Stimulated activated CD8-positive, alpha-beta memory T cell treated with anti-CD3 and anti-CD28 coated beads, Interleukin-15, amount 100 ng/mL, for 24 hours (primary cell): ENCODE measurements at places on chromosomes 7 and 10.

- DNase-seq, result no peak
Measured at GRCh38 chr10:122249991-122250750, 20.9 kb upstream of the BTBD16 start.

DNA sequence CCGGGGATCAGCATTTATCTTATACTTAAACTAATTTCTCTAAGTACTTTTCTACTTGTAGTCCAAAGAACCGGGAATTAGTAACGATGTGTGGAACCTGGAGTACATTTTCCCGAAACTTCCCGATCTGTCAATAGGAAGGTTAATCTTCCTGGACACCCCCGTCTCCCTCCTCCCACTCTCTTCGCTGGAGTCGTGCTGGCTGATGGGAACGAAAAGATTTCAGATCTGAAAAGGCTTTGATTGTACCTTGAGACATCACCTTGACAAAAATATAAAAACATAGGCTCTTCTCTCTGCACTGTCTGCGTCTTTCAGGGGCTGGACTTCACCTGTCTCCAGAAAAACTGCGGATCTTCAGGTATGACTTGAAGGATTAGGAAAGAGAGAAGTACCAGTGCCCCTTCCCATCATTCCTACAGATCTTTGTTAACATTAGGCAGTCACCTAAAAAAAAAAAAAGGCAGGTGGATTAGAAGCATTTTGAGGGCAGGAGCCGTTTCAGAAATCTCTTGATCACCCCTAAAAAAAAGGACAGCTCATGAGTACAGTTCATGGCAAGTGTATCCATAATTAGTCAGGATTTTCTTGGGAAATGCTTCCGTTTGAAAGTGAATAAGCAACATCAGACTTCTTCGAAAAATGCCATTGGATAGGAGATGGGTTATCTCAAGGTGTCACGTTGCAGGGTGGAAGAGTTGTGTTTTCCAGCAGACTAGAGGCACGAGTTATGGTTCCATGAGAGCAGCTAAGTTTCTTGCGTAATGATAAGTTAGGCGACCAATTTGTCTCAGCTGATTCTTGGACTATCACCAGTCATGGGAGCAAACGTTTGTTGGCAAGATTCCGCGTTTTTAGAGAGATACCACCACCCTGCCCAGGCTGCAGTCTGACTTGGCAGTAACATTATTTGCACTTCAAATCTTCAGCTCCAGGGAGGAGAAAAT lies 7.8 kb upstream of the BAMBI start:
- DNase-seq, result no peak

DNA sequence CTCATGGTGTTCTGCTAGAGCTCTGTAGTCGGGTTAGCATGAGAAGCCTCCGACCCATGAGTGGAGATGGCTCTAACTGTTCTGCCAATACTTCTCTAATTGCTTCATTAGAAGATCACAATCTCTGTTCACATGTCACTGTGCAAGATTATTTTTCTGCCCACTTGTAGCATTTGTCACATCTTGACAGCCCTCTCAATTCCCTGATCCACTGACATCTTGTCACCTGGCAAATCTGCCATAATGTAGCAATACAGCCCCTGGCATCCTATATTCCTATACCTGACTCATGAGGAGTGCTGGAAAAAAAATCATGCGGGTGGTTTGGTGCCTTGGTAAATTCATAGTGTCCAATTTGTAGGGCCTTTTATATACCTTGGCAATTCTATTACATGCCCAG lies 58.4 kb downstream of the ST8SIA6 start:
- DNase-seq, result no peak

DNA sequence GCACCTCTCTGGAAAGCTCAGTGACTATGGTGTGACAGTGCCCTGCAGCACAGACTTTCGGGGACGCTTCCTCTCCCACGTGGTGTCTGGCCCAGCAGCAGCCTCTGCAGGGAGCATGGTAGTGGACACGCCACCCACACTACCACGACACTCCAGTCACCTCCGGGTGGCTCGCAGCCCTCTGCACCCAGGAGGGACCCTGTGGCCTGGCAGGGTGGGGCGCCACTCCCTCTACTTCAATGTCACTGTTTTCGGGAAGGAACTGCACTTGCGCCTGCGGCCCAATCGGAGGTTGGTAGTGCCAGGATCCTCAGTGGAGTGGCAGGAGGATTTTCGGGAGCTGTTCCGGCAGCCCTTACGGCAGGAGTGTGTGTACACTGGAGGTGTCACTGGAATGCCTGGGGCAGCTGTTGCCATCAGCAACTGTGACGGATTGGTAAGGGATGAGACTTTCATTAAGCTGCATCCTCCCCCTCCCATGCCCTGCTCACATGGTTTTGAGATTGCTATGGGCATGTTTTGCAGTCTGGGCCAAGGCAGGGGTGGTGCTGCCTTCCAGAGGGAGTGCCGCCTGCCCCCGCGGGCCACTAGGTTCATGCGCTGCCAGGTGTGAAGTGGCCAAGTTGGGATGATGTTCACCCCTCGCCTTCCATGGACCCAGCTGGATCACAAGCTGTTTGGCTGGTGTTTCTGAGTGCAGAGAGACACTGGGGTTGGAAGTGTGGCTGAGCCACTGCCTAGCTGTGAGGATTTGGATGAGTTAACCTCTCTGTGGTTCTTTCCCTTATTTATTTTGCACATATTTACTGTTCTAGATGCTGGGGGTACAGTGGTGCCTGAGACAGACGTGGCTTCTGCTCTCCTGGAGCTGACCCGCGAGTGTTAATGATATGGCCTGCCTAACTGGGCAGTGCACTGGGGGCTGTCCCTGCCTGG lies 2.5 kb downstream of the ADAMTS14 start:
- DNase-seq, result no peak

DNA sequence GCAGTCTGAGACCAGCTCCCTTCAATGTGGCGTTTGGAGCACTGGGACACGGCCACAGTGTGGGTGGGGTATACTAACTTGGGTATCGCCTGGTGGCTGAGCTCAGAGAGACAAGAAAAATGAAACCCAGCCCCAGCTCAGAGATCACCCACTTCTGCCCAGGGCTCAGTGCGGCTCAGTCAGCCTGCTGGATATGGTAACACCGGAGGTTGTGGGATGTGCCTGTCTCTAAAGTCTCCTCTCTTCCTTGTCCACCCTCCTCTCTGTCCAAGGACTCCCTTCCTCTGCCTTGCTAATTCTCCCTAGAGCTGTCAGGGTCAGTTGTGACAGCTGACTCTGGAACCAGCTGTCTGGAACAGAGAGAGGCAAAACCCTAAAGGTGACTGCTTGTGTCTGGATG lies 149.1 kb downstream of the PTPN20 start:
- DNase-seq, result no peak

DNA sequence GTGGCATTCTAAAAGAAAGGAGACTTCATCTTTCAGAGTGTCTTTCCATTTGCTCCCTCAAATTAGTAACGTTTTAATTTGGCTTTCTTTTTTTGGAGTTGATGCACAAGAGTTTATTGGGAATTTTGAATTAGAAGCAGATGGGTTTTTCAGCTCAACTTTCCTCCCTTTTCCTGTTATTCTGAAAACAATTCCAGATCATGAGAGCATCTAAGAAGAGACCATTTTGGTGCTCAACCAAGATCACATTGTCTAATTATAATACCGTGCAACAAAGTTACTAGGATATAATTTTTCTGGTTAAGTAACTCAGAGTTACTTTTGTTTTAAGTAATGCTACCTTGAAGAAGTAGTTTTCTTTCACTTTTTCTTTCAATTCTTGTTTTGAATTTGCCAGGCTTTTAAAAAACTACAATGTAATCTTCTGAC lies 396.6 kb upstream of the KLF6 start:
- no peak for DNase-seq

- no peak for DNase-seq
Measured at GRCh38 chr7:127995156-127995880, 35.9 kb downstream of the LRRC4 start.

- no peak for DNase-seq
Measured at GRCh38 chr10:100745882-100746783, 751 bp downstream of the PAX2 start.

DNA sequence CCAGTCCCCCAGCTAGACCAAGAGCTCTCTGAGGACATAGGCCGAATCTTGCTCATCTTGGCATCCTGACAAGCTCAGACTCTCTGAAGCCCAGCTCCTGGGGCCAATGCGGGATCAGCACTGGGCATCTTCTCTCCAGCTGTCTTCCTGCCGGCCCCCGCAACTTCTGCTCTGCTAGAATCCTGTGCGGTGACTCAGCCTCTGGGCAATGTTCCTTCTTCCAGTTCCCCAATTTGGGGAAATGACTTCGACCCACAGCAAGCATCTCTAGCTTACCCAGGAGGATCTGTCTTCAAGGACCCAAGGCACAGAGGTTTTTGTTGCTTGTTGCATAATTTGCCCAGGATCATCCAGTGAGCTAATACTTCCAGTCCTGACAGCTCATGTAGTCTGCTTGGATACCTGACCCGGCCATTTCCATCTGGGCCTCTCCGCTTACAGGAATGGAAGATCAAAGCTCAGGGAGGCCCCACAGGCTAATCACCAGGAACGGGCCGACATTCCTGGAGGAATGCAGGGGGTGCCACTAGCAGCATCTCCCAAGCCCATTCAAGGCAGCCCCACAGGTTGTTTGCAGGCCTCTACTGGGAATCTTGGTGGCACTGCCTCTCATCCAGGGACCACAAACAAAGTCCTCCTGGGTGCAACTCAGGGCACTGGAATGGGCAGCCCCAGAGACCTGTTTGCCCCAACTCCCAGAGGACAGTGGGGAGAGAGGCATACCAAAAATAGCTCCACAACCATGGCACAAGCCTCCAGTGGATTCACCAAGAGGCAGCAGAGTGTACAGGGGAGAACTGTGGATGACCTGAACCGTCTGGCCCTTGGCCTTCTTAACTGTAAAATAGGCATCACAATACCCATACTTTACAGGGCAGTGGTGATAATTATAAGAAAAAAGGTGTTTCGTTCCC lies 151.9 kb downstream of the NEURL1 start:
- DNase-seq, result no peak

- DNase-seq, result no peak
Measured at GRCh38 chr7:69962186-69963065, 364.2 kb downstream of the AUTS2 start.

DNA sequence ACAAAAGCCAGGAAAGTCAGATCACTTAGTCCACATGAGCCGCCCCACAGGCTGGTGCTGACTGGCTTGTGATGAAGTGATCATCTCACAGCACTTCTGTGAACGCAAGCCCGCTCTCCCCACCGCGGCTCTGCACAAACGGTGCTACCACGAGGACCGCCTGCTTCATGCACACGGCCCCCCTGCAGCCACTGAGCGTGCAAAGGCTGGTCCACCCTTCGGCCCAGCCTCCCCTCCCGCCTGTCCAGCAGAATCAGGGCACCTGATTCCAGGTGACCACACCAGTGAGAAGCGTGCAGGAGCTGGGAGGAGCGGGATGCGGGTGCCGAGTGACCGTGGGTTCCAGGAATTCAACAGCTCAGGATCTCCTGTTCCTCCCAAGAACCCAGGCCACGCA lies 32.2 kb downstream of the MAD1L1 start:
- no peak for DNase-seq

GRCh38 chr10:31700181-31700611 lies 228.4 kb downstream of the ARHGAP12 start:
- no peak for DNase-seq

DNA sequence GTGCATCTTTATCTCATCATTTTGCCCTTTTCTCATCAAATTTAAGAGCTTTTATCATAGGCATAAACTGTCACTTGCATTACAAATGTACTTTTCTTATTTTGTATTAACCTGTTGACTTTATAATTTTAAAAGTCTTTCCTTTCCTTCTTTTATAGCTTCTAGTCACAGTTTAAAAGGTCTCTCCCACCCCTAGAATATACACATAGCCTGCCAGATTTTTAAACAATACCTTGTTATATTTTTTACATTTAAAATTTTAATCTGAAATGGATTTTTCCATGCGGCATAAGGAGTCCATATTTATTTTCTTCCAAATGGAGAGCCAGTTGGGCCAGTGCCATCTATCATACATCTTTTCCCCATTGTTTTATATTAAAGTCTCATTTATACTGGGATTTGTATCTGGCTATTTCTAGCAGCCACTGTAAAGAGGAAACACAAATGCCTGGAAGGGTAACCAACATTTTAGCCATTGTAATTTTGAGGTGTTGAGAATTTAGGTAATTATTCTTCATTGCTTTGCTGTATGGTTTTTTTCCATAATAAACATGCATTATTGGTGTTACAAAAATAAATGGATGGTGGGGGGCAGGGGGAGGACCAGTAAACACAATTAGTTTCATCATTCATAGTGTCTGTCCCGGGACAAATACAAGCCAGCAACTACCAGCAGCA lies 92.8 kb downstream of the CCDC71L start:
- no peak for DNase-seq

DNA sequence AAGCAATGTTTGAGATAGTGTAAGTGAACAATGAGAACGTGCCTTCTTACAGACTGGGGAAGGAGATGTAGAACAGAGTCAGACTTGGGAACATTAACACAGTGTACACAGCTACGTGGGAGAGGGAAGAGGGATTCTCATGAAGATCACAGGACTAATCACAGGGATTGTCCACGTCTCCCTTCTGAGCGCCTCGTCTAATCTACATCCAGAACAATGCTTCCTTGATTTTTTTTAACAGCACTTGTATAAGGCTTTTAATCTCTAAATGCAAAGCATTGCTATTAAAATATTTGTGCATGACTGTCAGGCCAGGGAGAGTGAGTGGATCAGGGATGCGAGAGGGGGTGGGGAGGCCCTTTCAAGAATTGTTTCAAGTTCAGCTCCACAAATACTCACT lies 62.7 kb downstream of the MET start:
- no peak for DNase-seq

DNA sequence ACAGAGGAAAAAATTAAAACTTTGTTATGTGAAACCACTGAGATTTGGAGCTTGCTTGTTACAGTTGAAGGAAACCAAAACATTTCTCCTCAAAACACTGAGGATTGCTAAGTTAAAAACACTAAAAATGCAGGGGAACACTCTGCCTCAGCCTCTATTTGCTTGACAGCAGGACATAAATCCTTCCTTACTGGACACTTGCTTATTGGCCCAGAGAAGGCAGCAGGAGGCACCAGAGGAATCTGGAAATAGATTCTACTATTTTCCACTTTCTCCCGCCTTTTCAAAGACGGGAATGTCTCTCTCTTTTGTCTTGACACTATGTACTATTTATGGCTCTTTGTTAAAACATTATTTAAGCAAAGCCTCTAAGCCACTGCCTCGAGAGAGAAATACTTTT lies 67.9 kb downstream of the MTURN start:
- no peak for DNase-seq

DNA sequence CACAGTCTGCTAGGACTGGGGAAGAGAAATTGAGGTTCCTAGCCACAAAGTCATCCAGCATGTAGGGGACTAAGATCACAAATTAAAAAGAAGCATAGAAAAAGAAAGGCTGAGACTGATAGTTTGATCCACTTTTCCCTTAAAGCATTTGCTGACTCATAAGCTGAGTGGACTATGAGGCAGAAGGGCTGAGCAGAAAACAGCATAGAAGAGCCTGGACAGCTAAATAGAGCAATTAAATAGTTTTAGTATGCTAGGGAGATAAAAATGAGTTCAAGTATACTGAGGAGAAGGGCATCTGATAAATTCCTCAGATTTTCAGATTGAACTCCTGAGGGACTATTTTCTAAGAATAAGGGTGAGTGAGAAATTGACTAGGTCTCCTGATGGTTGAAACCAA lies 155.9 kb upstream of the EGR2 start:
- DNase-seq, result no peak
